ENCODE measurements at places on chromosomes 1 and 21. TPM values are rescaled to one million over a fixed set of nuclear protein-coding genes. Genes with fewer than 3 reads are reported as not detected.

KRTAP26-1 gene
- not detected for total RNA-seq

CR2 gene
- 0.27 TPM for total RNA-seq

C4BPA gene
- not detected for total RNA-seq

STUM gene
- 1.5 TPM for total RNA-seq

CFAP141 gene
- total RNA-seq = not detected

ATAD3C gene
- total RNA-seq = 0.55 TPM
